ENCODE measurements at places on chromosomes 1 and 21. TPM values are rescaled to one million over a fixed set of nuclear protein-coding genes. Genes with fewer than 3 reads are reported as not detected.

LRRC39 gene
- 213 TPM for polyA plus RNA-seq

UQCRHL gene
- 1.6 TPM for polyA plus RNA-seq

PLA2G2C gene
- not detected for polyA plus RNA-seq

FOXD2 gene
- polyA plus RNA-seq = 0.30 TPM

KLHDC7A gene
- polyA plus RNA-seq = 0.04 TPM

GNAI3 gene
- polyA plus RNA-seq = 6.4 TPM

PCAT6 gene
- 2.7 TPM for polyA plus RNA-seq

DNA sequence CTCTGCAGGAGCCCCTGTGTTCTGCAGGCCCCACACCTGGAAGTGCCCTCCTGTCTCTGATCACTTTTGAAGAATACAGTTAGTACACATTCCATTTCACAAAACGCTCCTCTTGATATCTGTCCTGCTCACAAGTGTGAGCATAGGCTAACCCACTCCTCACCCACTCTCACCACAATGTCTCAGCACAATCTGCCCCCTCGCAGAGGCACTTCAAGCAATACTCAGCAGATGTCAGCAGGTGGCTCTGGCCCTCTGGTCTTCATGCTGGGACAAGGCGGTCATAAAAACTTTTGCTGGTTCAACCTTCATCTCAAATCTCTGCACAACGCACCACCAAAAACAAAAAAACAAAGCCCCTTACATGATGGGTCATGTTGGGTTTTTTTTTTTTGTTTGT is 671.2 kb downstream of the MATN1 start:
- DNase-seq = no peak

- DNase-seq = no peak
Observed at GRCh38 chr1:228721407-228721806, 13.9 kb upstream of the RHOU start.

- no peak for DNase-seq
Observed at GRCh38 chr1:165483412-165483811, 38.5 kb upstream of the RXRG start.

DNA sequence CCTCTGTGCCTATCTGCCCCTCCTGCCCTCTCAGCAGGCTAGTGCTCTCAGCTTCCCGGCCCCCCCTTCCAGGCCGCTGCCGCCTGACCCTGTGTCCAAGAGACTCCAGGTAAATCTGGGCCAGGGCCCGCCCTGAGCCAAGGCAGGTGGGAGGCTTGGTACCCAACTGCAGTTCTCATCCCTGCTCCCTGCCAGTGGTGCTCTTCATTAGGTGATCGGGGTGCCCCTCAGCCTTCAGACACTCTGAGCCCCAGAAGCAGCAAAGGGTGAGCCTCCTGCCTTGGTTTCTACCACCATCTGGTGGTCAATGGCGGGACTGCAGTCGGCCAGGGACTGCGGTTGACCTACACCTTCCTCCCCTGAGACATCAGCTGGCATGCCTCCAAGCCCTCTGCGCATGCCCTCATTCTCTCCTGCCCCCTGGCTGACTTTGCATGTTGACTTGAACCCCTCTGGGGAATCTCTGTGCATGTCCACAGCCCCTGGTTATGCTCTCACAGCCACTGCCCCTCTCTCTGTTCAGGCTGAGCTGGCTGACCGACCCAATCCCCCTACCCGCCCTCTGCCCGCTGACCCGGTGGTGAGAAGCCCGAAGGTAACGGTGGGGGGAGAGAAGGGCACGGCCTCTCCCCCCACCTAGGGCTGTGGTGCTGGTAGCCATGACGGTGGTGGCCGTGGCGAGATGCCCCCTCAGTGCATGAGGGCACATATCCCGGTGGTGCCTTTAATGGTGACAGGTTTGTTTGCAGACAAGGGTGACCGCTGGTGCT is 2.0 kb upstream of the EFNA4 start:
- peak; percentile 83 for DNase-seq

DNA sequence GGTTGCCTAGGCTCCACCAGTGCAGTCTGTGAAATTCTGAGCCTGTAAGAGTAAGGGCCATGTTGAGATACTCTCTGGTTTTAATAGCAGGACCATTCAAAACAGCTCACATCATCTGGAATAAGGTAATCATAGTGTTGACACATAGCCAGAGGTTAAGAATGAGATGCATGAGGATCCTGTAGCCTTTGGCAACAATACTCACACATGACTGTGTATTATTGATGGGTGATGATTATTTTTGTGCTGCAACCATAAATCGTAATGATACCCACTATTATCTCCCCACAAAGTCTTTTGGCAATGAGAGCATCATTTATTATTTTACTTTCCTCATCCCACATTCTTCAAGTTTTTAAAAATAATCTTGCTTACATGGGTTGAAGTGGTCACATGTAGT is 35.5 kb downstream of the KCNK2 start:
- DNase-seq = no peak

GRCh38 chr1:2580691-2581090 is 5.9 kb upstream of the PRXL2B start:
- DNase-seq = no peak

- DNase-seq = no peak
Observed at GRCh38 chr1:240524356-240525069, 87.4 kb downstream of the GREM2 start.

DNA sequence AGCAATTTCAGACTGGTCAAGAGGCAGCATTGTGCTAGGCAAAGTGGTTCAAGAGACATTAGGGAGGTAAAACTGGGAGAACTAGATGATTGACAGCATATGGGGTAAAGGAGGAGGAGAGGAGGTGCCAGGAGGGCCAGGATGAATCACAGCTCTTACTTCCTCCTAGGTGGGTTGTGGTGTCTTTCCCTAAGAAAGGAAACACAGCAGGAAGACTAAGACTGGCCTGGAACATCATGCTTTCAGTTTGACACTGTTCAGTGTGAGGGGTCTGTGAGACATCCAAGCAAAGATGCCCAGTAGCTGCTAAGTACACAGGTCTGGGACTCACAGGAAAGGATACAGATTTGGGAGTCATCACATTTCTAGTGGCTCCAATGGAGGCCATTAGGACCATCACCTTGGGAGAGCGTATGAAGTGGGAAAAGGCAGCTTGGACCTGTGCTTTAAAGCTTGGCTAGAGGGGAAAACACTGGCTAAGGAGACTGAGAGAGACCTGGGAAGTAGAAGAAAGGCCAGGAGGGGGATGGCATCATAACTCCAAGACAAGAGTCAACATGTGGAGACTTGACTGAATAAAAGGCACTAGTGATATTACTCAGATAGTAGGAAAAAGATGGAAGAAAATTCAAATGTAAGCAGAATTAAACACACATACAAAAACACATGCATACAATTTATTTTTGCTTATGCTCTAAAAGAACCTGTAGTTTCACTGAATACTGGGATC is 17.3 kb downstream of the CD58 start:
- no peak for DNase-seq

DNA sequence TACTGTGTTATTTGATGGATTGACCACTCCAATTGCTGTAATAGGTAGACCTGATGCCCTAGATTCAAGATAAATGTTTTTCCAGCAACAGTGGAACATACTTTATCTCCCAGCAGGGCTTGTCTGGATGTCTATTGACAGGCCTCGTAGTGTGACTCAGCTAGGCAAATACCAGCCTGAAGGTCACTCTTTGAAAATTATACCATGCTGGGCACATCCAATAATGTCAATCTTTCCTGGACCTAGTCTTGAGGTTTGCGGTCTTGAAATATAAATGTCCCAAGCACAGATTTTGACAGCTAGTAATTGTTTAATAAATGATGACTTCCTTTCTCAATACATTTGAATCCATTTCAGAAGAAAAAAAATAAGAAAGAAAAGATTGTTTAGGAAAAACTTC is 1138.0 kb upstream of the TMPRSS15 start:
- no peak for DNase-seq

- DNase-seq = no peak
Observed at GRCh38 chr1:235019471-235019870, 109.2 kb downstream of the TOMM20 start.

DNA sequence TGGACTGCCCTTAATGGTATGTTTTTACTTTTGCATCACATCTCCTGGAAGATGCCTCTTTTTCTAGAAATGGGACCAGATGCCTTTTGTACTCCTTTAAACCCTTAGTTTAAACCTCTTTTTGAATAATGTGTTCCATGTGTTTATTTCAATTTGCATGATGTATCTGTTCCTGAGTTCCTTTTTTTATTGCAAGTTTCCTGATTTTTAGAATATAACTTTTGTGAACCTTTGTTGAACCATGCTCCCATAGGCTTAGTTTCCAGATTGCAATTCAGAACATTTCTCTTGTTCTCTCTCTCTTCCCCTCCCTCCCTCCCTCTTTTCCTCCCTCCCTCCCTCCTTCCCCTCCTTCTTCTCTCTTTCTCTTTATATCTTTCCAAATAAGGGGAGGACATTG is 81.9 kb downstream of the RGL1 start:
- DNase-seq = no peak
